SK-N-SH (cell line): ENCODE measurements at places on chromosomes 1 and 21. TPM values are rescaled to one million over a fixed set of nuclear protein-coding genes. Genes with fewer than 3 reads are reported as not detected.

HTR6 gene
- polyA plus RNA-seq = 0.05 and 0.10 TPM in 2 replicates

LCE1B gene
- not detected in 2 replicates for polyA plus RNA-seq

LMX1A gene
- polyA plus RNA-seq = not detected in 2 replicates

DNA sequence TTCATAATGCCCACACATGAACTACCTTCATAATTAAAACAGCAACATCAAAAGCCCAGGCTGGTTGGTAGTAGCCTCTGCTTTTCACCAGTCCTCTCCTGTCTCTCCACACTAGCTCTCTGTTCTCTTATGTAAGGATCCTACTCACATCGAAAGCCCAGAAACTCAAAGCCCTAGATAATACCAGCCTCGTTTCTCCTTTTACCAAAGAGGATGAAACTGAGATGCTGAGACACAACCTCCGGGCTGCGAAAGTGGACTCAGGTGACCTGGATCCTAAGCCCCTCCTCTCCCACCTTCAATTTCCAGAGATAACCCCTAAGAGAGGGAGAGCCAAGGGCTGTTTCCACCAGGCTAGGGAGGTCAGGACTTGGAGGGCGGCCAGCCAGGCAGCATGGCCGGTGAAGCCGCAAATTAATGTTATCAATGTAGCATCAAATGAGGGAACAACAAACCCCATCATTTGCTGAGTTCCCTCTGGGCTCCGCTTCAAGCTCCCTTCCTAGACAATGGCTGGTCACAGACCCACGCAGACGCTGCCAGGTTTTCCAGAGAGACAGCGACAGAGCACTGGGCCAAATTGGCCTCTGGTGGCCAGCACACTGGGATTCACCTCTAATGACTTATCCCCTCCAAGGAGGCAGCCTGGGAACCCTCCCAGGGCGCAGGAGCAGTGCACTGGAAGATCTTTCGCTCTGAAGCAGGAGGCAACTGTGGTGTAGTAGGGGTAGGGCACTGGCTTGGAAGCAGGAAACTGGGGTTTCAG is 20.7 kb upstream of the STMN1 start:
- DNase-seq = peak; percentile 75
